ENCODE measurements at places on chromosomes 5 and 9.

- no peak for DNase-seq
Measured at GRCh38 chr9:92738661-92739081, 26.0 kb downstream of the BICD2 start.

DNA sequence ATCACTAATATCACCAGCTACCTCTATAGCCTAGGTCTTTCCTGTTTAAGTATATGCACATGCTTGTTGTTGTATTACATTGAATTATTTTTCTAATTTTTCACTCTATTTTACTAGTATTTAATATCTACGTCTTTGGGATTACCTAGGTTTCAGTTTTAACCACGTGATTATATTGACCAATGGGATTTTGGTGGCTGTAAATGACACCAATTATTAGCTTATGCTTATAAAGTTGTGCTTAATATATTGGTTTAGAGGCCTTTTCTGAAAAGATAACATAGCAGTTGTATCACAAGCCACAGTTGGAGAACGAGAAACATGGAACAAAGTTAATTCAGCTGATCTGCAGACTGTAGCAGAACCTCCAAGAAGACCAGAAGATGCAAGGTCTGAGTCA, 104.8 kb upstream of the PRDM9 start:
- DNase-seq = no peak

- no peak for DNase-seq
Measured at GRCh38 chr5:72293495-72294055, 26.5 kb downstream of the MRPS27 start.

DNA sequence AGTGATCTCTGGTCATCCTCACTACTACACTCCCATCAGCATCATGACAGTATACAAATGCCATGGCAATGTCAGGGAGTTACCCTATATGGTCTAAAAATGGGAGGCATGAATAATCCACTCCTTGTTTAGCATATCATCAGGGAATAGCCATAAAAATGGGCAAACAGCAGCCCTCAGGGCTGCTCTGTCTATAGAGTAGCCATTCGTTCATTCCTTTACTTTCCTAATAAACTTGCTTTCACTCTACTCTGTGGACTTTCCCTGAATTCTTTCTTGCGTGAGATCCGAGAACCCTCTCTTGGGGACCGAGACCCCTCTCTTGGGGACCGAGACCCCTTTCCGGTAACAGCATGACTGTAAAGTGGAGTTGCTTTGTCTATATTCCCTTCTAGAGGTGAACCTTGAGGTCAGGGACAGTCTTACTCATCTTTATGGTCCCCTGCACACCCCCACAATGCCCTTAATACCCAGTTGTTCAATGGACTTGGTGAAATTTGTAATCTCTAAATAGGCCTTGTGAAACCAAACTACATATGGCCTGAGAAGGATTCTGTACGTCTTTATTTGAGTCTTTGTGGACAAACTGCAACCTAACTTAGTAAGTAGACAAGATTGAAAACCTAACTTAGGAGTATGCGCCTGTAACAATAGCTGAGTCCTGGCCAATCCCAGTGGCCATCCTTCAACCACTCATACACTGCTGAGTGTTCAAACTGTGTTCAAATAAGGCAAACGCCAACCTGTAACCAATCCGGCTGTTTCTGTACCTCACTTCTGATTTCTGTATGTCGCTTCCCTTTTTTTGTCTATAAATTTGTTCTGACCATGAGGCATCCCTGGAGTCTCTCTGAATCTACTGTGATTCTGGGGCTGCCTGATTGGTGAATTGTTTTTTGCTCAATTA, 32.3 kb upstream of the UBTD2 start:
- no peak for DNase-seq

DNA sequence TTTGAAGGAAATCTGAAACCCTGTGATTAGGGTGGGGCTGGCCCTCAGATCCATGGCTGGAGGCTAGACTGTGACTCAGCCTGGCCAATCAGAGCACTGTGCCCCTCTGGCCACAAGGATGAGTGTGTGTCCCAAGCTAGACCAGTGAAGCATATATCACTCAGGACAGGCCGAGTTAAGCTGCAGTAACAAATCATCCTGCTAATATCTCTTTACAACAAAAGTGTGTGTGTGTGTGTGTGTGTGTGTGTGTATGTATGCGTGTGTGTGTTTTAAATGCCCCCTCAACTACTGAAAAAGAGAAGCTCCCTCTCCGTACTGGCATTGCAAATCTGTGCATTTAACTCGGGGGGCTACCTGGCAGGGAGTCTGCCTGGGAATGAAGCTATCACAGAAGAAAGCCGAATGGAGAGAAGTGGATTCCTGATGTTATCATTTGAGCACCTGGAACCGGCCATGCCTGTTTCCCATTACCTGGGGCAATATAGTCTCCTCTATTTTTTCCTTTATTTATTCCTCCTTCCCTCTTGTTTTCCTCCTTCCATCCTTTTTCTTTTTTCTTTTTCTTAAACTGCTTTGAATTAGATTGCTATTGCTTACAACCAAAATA, 25.6 kb downstream of the STC2 start:
- DNase-seq = peak; percentile 85

DNA sequence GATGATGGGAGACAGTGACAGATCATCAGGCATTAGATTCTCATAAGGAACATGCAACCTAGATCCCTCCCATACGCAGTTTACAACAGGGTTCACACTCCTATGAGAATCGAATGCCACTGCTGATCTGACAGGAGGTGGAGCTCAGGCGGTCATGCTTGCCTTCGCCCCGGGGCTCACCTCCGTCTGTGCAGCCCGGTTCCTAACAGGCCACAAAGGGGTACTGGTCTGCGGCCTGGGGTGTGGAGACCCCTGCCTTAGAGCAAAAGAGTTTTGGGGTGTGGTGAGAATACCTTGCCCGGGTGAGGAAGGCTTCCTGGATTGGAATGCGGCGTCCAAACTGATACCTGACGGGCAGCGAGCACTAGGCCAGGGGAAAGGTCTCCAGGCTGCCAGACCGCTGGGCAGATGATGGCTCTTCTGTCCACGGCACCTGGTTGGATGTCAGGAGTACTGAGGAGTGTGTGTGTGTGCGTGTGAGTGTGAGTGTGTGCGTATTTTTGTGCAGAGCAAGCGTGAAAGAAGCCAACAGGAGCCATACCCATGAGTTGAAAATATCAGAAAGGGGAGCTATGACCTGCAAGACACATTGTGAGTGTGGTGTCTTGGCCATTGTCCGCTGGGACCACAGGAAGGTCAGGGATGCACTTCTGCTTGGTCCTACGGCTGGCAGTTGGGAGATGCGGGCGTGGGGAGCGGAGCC, 55.4 kb downstream of the ACER2 start:
- DNase-seq = no peak

DNA sequence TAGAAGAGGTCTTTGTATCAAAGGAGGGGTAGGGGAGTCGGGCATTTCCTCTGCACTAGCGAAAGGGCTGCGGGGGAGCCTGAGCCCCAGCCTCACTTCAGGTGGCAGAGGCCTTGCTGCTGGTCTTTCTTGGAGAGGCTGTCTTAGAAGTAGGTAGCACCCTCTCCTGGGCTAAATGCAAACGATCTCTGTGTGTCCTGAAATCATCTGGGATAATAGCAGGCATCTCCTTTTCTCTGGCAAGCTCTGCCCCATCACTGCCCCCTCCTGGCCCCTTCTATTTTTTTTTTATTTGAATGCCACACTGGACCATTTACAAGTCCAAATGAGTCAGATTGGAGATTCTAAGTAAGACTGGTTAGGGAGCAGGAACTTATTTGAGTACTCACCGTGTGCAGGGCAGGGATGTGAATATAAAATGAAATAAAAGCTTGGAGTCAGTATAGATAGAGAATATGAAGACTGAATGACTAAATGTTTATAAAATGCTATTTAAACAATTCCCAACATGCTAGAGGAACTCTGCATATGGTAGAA, 137.1 kb downstream of the FGF1 start:
- peak; percentile 52 for DNase-seq

DNA sequence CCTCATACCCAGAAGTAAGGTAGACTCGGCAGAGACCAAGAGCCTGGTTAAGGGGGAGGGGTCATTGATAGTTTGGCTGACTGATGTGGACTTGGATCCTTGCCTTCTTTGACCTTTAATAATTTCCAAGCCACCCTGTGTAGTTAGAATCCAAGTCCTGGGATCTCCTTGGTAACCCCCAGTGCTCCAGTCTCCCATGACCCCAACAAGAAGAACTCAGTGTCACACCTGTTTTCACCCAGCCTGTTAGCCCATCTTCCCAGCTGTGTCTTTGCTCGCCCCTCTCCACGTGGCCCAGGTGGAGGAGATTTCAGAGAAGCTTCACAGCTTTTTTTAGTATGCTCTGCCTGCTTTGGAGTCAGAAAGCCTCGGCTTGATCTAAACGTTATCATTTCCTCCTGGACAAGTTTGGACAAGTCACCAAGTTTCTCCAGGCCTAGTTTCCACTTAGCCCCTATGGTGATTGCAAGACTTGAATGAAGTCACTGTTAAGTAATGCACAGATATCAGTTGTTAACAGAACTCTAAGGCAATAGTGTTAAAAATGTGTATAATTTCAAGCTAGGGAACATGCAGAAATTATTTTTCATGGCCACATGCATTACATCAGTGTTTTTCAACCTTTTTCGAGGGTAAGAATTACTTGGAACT, 170.0 kb downstream of the TMEM38B start:
- DNase-seq = no peak

GRCh38 chr9:104245925-104246324, 151.8 kb downstream of the SMC2 start:
- DNase-seq = no peak

DNA sequence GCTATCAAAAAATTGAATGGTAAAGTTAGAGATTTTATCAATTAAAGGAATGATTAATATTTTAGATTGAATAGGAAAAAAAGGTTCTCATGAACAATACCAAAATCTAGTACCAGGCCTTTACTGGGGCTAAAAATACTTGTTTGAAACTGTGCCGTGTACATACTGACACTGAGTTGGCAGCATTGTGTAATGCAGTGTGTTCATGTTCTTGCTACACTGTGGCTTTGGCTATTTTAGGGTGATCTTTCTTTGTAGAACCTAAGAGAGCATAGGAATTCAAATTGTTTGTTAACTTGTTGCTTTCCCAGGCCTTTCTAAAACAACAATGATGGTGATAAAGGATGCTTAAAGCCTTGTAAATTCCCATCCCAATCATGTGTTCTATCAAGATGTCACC, 80.9 kb downstream of the KIF4B start:
- DNase-seq = no peak

DNA sequence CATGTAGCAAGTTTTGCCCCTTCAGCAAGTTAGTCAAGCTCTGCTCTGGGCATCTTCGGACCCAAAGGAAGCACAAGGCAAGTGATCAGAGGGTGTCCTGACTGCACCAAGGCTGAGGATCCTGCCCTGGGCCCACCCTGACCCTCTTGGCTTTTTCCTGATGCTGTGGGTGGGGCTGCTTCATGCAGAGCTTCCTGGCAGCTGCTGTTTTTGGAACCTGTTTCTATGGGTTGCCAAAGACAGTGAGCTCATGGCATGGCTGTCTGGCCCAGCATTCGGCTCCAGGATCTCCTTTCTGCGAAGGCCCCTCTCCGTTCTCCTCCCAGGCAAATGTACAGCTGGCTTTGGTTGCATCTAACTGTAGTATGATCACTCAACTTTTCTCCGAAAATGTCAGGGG, 497.9 kb downstream of the ARHGEF28 start:
- peak; percentile 43 for DNase-seq

DNA sequence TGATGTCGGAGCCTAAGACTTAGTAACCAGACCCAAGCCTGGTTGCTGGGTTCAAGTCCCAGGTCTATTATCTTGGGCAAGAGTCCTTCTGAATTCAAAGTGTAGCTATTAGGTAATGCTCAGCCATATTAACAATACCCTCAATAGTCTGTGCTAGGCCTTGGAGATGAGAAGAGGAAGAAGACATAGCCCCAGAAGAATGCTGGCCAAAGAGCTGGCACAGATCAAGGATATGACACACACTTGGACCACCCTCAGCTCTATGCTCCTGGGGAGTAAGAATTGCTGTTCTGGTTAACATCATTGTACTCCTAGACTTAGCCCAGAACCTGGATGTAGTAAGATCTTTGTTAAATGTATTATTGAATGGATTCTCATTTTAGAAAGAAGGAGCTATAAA, 426.7 kb downstream of the CDK5RAP2 start:
- DNase-seq = no peak

DNA sequence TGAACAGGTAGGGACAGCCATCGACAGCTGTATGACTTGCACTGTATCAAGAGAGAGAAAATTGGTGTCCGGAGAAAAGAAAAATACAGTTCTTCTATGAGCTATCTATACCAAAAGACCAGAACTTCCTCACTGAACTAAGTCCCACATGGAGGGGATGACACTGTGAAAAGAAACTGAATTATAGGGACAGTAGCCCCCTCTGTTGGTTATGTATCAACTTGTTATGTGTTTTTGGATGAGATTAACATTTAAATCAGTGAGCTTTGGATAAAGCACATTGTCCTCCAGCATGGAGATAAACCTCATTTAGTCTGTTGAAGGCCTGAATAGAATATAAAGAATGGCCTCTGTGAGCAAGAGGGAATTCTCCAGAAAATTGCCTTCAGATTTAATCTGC, 176.6 kb upstream of the SH3GL2 start:
- peak; percentile 16 for DNase-seq

GRCh38 chr5:95414451-95414850, 23.3 kb downstream of the FAM81B start:
- no peak for DNase-seq

- DNase-seq = peak; percentile 15
Measured at GRCh38 chr5:122937914-122938313, 92.5 kb downstream of the SNX24 start.

GRCh38 chr9:27310582-27310981, 13.6 kb upstream of the EQTN start:
- DNase-seq = no peak

DNA sequence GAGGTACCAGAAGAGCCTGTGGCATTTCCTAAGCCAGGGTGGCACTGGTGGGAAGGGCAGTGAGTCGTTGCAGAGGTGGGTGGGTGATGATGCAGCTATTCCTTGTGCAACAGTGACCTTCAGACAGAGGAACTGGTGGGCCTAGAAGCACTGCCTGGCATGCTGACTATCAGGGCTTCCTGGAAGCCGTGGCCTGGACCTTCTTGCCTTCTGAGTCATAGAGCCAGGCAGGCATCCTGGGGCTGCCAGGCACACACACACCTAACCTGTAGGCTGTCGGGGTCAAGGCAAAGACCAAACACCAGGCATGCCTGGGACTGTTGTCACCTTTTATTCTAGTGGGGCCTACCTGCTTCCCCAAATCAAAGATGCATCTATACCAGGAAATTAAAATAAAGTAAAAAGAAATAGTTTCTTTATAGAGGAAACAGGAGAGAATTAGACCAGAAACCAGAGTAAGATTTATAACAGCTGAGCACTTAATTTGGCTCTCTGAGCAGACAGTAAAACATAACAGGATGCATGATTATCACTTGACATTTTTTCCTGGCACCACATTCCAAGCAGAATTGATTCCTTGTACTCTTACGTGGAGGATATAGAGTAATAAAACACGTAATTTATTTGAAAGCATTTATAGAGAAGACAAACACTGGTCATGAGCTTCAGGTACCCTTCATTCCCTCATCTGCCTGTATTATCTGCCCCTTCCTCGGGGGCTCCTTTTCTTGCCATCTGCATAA, 25.1 kb downstream of the NANS start:
- no peak for DNase-seq

GRCh38 chr5:59790376-59790775, 103.2 kb downstream of the PDE4D start:
- no peak for DNase-seq

- no peak for DNase-seq
Measured at GRCh38 chr9:96603305-96604003, 16.2 kb downstream of the CDC14B start.

Measured in COR-L47 (cell line).